AG04450 (cell line): ENCODE measurements at places on chromosomes 1 and 21.

DNA sequence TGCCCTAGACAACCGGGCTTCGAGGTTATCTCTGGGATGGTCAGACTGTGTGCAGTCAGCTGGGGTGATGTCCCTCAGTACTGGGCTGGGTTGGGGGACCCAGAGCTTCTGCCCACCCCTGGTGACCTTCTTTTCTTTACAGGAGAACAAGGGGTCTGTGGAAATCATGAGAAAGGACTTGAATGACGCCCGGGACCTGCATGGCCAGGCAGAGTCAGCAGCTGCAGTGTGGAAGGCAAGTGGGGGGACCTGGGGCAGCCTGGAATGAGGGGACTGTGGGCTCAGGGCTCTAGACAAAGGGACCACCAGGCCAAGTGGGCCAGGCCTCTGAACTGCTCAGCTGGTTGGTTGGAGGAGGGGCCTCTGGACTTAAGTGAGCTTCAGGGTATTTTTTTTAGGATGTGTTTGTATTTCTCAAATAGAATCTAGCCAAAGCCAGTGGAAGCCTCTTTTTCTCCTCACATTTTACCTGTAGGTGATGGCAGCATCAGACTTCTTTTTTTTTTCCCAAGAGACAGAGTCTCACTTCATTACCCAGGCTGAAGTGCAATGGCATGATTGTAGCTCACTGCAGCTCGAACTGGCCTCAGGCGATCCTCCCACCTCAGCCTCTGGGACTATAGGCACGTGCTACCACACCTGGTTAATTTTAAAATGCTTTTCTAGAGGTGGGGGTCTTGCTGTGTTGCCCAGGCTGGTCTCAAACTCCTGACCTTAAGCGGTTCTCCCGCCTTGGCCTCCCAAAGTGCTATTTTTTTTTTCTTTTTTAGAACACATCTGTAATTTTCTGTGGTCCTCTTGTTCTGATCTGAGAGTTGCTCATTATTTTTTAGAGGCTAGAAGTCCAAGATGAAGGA is 1.9 kb downstream of the RNF187 start:
- no peak for DNase-seq

GRCh38 chr1:229388897-229389580 is 44.9 kb downstream of the ACTA1 start:
- peak; percentile 3 for DNase-seq

DNA sequence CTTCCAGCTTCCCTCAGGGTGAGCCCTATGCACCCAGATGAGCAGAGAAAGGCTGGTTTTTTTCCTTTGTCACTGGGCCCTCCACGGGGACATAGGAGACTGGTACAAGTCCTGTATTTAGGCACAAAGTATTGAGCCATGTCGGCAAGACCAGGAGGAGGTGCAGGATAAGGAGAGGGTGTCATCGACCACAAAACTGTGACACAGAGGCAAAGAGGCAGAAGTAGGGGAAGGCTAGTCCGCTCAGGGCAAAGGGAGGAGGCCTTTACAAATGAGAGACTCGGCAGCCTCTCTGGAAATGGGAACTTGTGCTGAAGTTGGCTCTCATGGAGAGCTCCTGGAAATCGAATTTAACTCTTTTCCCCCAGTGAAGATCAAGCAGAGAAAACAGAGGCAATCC is 70.7 kb upstream of the CAMK1G start:
- DNase-seq, result no peak

DNA sequence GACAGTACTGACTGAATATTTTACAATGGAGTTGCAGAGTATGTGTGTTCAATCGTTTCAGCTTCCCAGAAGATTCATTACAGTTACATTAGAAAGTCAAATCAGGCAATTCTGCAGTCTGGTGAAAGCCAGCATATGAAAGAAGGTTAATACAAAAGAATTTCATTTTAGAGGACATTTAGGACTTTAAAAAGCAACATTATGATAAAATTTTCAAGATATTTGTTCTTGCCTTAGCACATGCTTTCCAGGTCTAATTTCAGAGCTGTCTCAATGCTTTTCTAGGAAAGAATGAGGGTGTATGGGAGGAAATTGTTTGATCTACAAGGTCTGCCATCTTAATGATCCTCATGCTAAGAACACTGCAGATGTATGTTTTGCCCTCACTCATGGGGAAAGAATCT is 63.2 kb downstream of the RERE start:
- no peak for DNase-seq

DNA sequence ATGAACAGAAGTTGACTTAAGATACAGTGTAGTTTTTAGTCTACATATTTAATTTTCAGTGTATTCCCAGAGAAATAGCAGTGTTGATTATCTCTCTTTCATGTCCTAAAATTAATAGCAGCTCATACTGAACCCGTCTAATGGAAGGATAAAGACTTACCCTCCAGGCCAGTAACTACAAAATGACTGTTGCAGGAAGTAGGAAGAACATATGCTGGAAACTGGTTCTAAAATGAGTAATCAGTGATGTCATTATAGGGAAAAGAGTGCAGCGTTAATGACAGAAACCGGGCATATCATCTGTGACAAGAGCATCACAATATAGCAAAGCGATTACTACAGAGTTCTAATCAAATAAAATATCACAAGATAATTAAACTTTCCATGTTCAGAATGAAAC is 385.5 kb downstream of the SMYD3 start:
- DNase-seq, result no peak

GRCh38 chr1:219582296-219582695 is 30.6 kb downstream of the ZC3H11B start:
- DNase-seq, result no peak

DNA sequence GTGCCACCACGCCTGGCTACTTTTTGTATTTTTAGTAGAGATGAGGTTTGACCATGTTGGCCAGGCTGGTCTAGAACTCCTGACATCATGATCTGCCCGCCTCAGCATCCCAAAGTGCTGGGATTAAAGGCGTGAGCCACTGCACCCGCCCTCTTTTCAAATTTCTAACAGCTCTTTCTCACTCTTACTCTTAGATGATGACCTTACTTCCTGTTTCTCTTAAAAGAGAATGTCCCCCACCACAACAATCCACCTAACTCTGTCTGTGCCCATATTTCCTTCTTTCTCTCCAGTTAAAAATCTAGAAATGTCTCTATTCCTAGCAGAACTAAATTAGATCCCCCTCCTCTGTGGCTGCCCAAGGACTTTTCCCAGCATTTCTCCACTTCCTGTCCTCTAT is 46.6 kb upstream of the RGS2 start:
- no peak for DNase-seq

DNA sequence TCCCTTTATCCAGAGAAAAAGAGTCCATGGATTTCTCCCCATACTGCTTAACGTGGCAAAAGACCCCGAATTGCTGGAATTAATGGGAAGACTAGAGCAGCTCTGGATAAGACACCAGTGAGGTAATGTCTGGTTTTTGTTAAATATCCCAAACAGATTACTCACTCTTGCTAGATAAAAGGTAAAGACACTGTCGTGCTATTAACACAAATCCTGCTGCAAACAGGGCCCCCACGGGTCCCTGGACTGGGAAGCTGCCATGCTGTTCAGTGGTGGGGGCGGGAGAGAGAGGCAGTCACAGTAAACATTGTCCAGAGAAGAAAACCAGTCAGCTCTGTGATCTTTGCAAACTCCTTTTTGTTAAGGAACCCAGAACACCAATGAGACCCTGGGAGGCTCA is 15.2 kb upstream of the SRP9 start:
- DNase-seq, result no peak

GRCh38 chr1:118933051-118933781 is 54.9 kb downstream of the TBX15 start:
- no peak for DNase-seq

DNA sequence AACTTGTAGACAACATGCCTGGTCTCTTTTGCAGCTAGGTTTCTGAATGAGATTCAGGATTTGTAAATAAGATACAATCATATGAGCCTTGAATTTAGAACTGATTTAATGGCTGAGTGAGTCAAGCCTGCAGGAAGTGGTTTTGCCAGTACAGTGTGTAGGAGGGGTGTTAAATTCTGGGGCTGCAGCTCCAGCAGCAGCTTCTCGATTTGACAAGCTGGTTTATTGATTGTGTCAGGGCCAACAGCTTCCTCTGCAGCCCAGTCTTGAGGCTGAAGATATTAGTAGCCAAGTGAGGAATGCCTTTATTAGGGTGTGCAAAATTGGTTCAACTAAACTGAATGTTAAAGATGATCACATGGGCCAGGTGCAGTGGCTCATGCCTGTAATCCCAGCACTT is 11.5 kb upstream of the PLA2G5 start:
- peak; percentile 58 for DNase-seq

DNA sequence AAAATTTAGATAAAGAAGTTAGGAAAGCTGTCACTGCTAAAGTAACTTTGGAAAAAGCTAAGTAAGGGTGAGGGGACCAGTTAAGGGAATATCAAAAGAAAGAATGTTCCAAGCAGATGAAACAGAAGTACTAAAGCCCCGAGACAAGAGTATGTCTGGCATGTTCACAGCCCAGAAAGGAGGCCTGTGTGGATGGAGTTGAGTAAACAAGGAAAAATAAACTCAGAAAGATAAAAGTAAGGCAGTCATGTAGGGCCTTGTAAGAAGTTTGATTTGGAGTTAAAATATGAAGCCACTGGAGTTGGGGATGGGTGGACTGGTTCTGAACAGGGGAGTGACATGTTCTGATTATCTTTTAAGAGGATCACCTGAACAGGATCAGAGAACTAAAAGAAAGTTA is 177.9 kb downstream of the CDC42BPA start:
- DNase-seq, result no peak

DNA sequence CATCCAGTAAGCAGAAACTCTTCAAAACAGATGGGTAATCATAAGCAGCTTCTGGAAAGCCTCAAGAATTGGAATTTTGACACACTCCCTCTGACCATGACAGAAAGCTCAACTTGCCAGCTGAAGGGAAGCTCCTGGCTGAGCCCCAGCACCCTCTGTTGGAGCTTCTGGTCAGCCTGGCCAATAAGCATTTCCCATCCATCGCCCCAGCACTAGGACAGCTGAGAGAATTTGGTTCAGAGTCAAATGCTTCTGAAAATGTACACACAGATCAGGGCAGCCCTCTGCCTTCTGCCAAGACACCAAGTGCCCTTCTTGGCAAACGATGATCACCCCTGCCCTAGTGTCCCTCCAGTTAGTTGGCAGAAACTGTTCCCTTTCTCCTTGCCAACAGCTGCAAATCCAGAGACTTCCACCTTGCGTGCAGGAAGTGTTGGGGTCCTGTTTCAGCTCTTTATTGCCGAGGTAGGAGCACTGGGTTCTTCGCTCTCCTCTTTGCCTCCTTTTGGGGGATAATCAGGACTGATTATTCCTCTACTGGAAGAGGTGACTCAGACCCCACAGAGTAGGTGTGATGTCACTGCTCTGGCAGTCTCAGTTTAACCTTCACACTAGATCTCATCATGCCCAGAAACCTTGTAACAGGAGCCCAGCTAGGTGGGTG is 11.9 kb downstream of the PIGV start:
- no peak for DNase-seq

DNA sequence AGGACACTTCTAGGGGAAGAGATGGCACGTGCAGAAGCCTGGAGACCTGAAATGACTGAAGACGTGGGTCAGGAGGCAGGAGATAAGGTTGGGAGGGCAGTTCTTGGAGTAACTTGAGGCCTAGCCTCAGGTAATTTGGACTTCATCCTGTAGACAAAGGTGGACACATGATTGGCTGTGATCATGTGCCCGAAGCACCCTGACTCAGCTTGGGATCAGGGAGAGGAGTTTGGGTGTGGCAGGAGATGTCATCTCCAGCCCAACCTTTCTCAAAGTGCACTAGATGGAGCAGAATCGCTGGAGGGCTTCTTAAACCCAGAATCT is 1.5 kb downstream of the SLC66A1 start:
- DNase-seq, result no peak

- DNase-seq, result no peak
Observed at GRCh38 chr21:36964827-36965719, 1.4 kb downstream of the HLCS start.

DNA sequence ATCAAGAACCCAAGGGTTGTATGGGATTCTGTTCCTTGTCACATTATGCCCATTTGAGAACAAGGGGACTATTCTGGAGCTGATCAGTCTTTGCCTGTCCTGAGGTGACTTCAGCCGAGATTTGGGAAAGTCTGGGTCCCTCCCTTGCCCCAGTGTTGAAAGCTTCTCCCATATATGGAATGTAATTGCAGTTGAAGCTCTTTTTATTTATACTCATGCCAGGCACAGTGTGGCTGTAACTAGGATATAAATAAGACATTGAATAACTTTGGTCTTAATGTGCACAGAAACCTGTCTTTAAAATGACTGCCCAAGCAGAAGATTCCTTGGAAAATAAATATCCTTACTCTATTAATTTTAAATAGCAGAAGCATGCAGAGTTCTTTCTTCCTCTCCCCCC is 15.2 kb downstream of the AKNAD1 start:
- DNase-seq, result no peak

GRCh38 chr21:36297406-36297937 is 22.5 kb upstream of the MORC3 start:
- no peak for DNase-seq

DNA sequence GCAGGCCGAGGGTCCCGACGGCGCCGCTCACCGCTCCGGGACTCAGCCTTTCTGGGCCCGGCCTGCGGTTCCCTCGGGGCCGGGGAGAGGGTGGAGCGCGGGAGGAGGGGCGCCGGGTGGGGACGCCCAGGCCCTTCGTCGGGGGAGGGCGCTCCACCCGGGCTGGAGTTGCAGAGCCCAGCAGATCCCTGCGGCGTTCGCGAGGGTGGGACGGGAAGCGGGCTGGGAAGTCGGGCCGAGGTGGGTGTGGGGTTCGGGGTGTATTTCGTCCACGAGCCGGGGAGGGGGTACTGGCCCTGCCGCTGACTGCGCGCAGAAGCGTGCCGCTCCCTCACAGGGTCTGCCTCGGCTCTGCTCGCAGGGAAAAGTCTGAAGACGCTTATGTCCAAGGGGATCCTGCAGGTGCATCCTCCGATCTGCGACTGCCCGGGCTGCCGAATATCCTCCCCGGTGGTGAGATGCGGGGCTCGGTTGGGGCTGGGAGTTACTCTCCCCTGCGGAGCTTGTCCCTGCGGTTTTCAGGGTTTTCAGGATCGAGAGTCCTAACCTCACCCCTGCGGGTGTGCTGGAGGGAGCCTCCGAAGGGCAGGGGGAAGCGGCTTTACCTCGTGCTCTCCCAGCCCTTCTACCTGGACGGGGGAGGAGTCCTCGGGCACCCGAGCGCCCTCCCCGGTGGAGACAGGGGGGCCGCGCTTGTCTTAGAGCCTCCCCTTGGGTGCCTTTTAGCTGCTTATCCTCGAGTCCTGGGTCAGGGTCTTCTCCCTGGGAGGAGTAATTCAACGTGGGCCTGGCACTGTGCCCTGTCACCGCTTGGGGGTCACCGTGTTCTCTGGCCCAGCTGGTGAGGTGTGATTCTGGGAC is 2.1 kb downstream of the SAMD11 start:
- DNase-seq, result no peak

GRCh38 chr1:76677416-76678405 is 189.6 kb upstream of the ST6GALNAC5 start:
- no peak for DNase-seq

DNA sequence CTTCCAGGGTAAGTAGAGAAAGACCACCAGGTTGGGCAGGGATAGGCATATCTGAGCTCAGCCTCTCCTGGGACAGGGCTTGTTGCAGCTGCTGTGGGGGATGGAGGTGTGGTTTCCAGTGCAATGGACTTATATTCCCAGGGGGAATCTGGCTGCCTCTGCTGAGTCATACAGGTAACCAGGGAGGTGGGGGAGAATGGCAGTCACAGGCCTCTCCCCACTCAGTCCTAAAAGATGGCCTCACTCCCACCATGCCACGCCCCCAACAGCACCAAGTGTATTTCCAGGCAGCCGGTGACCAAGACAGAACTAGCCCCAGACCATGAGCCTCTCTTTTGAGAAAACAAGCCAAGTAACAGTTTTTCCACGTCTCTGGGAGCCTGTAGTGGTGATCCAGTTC is 1240.7 kb downstream of the BRINP3 start:
- no peak for DNase-seq

- peak; percentile 55 for DNase-seq
Observed at GRCh38 chr1:230717251-230717650, 3.3 kb upstream of the AGT start.

GRCh38 chr21:9760398-9761074 is 760.8 kb upstream of the TPTE start:
- DNase-seq, result no peak
